Suppressor macrophage treated with lipopolysaccharide for 4 hours (primary cell): ENCODE measurements at places on chromosomes 1 and 21.
A peak's percentile ranks its signal among the peaks of the same experiment; 100 is the strongest.

- peak; percentile 48 for DNase-seq
Measured at GRCh38 chr1:203754455-203754864, 10.5 kb upstream of the LAX1 start.

DNA sequence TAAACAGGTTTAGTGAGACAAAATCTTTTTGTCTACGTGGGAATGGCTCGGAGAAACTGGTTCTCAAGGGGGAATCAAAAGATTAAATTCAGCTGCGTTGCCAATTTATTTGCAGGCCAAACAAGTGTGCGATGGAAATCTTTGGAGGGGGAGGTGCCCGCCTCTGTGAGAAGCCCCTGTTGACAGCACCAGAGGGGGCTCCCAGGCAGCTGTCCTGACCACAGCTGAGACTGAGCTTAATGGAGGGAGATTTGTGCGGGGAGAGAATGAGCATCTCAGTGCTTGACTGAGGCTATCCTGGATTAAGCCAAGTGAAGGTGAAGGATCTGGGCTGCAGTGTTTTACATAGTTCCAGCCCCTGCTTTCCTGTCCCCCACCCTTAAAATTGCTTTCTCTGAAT, 169.7 kb downstream of the ATG4C start:
- DNase-seq: no peak

DNA sequence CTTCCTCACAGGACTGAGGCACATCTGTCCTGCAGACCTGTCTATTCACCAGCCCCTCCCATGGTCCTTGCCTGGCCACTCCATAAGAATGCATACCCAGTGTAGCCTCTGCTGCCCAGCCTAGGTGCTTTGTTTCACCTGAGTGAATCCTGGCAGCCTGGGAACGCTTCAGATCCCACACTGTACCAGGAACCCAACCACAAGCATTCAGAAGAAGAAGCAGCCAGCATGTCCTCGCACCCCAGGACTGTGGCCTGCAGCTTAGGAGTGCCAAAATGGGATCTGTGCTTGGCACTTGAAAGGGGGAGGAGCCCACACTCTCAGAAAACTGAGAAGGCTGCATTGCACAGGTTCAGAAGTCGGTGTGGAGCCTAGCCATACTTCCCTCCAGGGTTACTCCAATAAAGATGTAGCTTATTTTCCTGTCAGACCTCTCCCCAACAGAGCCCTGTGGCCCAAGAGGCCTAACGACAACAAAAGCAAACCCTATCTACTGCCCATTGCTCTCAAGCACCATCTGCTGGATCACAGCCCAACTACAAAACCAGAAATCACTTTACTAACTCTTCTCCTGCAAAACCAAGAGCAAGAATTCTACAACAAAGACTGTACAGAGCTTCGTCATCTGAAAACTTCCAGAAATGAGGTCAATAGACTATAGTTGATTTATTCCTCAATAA, 923.1 kb upstream of the NEGR1 start:
- no peak for DNase-seq

- DNase-seq: no peak
Measured at GRCh38 chr1:198649232-198649967, 10.6 kb downstream of the PTPRC start.

DNA sequence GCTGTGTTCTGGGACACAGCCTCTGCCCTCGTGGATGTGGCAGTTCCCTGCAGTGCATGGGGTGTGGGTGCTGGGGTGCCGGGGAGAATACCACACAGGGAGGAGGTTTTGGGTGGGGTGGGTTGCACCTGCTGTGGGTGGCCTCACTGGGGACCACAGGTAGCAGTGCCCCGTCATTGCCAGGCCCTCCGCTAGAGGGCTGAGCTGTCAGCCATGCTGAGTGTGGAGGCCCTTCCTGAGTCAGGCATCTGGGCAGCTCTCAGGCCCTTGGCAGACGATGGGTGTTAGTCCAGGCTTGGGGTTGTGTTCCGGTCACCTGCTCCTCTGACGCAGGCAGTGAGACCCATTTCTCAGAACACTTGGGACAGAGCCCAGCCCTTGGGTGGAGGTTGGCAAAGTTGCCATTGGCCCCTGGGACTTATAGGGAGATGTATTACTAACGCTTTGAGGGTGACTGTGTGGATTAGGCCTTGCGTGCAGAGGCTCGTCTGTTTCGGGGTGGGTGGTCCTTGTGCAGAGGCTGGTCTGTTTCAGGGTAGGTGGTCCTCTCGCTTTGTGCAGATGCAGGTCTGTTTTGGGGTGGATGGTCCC, 23.9 kb downstream of the PCNT start:
- DNase-seq: no peak

DNA sequence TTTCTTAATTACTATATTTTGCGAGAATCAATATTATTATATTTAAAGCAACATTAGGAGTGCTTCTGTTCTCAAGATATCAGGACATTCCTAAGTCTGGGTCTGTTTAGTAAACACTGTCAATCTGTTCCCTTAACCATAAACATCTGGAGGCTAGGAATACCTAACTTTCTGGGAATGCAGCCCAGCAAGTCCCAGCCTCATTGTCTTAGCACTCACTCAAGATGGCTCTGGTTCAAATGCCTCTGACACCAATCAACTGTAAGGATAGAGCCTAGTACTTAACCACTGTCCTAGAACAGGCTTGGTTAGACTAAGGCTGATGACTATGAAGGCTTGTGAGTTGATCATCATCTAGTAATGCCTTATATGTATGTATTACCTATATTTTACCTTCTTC, 61.5 kb downstream of the TNN start:
- DNase-seq: no peak

- DNase-seq: no peak
Measured at GRCh38 chr21:39681257-39681656, 63.7 kb upstream of the IGSF5 start.

DNA sequence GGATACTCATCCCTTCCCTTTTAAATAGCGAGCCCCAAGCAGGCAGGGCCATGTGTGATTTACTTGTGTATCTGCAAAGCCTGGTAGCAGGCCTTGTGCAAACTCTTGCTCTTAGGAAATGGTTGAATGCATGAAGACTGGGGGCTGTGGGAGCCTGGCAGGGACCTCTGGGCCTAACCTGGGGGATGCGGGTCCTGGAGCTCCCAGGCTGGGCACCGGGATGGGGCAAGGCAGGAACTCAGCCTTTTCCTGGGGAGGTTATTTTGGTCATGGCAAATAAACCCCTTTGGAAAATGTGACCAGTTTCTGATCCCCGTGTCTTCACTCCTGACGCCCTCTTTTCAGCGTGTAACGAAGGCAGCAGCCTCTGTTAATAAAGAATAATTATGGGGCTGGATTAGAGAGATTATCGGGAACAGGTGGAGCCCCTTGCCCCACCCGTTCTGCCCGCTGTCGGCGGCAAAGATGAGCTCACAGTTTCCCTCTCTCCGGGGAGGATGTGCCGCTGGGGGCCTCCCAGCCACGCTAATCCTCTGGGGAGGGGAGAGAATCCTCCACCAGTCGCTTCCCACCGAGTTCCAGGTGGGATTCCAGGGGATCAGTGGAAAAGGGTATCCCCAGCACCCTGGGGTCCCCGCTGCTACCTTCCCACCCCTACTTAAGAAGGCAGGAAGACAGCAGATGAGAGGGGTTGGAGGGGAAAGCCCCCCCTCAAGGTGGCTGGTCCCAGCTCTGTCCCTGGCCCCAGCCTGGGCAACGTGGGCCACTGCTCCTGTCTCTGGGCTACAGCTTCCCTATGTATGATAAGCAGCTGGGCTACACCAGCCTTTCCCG, 69.7 kb upstream of the WNT4 start:
- no peak for DNase-seq

DNA sequence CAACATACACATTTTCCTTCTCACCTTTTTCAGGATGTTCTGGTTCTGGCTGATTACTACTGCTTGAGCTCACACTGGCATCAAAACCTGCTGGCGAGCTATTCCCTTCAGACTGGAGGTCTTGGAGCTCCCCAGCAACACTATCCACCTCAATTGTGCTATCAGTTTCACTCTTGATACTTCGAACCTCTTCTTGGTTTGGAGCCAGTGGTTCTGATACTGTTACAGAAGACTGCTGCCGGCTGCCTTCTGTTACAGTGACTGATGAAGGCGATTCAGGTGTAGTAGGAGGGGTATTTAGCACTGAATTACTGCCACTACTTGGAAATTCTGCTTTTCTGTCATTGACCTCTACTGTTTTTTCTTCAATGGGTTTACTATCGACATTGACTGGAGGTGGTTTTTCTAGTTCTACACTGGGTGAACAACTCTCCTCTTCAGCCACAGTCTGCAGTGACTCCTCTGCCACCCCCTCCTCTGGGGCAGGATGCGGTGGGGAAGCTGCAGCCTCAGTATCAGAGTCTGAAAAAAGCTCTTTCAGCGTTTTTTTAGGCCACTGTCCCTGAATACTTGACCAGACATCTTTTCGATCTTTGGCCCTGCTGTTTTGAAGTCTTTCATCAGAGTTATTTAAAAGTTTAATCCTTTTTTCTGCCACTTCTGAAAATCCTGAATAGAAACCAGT, 20.7 kb upstream of the RBM34 start:
- no peak for DNase-seq

- DNase-seq: no peak
Measured at GRCh38 chr1:159868766-159869165, 6.3 kb upstream of the VSIG8 start.

- DNase-seq: no peak
Measured at GRCh38 chr1:54171016-54171415, 18.2 kb upstream of the CDCP2 start.

DNA sequence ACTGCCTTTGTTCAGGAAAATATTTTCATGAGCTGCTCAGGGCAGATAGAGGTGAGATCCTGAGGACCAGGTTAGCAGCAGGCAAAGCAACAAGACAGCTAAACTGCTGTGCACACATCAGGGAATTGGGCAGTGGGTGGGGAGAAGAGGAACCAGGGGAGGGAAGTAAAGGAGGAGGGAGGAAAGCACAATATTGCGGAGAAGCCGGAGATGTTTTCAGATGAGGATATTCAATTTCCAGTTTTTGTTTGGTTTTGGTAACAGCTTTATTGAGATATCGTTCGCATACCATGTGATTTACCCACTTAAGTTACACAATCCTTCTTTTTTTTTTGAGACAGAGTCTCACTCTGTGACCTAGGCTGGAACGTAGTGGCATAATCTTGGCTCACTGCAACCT, 34.5 kb downstream of the EPHA10 start:
- peak; percentile 29 for DNase-seq
